Dorsolateral prefrontal cortex (tissue), 122 donors: ENCODE measurements at places on chromosomes 12 and 14. TPM values are rescaled to one million over a fixed set of nuclear protein-coding genes. Genes with fewer than 3 reads are reported as not detected.

The STYK1 gene
- 17.7 TPM for total RNA-seq

The PPFIA2 gene
- total RNA-seq = 137 TPM

The REP15 gene
- 1.8 TPM for total RNA-seq

The MMP19 gene
- total RNA-seq = not detected

The KLRB1 gene
- not detected for total RNA-seq

The SYNE3 gene
- 15.0 TPM for total RNA-seq

The DAAM1 gene
- total RNA-seq = 67.9 TPM

The TCP11L2 gene
- total RNA-seq = 28.3 TPM

The VCPKMT gene
- total RNA-seq = 13.6 TPM

The SLC2A14 gene
- 0.42 TPM for total RNA-seq

The TAS2R10 gene
- total RNA-seq = 3.5 TPM

The ATF7IP gene
- total RNA-seq = 86.7 TPM

The MAP3K9 gene
- total RNA-seq = 43.0 TPM

The CCND2 gene
- 76.5 TPM for total RNA-seq

The SLC7A8 gene
- 46.4 TPM for total RNA-seq
